ENCODE measurements at places on chromosomes 6 and 20.

GRCh38 chr6:157513004-157513603, 132.1 kb downstream of the ZDHHC14 start:
- no peak for DNase-seq

- DNase-seq = no peak
Measured at GRCh38 chr20:33857722-33858563, 46.8 kb downstream of the CHMP4B start.

- no peak for DNase-seq
Measured at GRCh38 chr6:153302133-153302532, 171.1 kb upstream of the RGS17 start.

- DNase-seq = no peak
Measured at GRCh38 chr6:87699576-87699975, 2.5 kb downstream of the AKIRIN2 start.

DNA sequence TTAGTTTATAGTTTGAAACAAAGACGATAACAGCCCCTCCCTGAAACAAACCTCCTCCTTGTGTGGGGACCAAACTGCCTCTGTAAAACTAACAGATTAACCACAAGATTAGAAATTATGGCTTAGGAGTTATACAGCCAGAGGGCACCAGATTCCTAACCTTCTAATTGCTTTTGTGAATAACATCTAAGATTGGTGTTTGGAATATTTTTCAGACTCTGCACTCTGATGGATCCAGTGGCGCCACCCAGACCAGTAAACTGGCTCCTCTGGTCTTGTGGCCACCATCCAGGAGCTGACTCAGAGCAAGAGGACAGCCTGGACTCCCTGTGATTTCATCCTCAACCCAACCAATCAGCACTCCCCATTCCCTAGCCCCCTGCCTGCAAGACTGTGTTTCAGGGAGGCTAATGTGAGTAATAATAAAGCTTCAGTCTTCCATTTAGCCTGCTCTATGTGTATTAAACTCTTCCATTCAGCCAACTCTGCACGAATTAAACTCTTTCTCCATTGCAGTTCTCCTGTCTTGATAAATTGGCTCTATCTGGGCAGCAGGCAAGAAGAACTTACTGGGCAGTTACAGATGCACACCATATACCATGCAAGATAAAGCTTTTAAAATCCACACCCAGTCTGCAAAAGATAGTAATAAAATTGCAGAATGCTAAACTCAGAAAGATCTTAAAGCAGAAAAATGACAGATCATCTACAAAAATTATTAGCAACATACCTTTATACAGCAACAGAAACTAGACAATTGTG, 58.5 kb upstream of the SLC22A16 start:
- DNase-seq = no peak

DNA sequence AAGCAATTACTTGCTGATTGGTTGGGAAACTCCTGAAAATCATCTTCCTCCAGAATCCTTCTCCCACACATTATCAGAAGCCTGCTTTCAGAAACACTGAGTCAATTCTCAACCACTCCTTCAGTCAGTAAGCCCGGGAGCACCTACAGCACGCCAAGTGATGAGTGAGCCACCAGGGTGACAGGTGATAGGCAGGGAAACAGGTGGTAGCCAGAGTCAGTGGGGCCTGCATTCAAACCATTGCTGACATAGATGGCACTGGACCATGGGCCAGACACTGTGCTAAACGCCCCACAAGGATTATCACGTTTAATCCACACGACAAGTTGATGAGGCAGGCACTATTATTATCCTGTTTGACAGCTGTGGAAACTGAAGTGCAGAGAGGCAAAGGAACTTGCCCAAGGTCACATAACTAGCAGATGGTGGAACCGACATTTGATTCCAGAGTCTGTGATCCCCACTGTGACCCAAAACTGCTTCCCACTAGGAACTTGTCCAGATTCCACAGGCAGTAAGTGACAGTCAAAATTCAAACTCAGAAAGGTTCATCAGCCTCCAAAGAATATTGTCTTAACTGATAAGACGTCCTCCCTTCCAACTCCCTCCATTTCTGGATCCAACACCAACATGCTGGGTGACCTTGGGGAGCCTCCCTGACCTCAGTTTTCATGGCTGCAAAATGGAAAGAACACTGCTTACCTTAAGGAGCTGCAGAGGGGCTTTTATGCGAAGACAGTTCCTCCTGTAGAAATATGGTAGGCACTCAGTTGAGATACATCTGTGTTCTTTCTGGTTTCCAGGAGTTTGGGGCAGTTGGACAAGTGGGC, 23.9 kb upstream of the TOP1 start:
- DNase-seq = no peak

DNA sequence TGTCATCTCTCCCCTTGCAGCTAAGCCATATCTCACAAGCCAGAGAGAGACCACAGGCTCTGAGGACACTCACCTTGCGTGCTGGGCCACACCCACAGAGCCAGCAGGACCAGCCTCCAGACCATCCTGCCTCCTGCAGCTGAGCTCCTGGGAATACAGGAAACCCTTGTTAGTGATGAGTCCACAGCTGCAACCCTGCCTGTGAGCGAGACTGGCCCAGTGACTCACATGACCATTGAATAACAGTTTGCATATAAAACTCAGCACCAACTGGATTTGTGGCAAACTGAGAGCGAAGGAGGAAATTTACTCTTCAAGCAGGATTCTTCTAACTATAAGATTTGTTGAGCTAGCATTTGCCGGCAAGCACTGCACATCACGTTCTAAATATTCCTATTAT, 3.0 kb downstream of the THBS2 start:
- no peak for DNase-seq

- DNase-seq = no peak
Measured at GRCh38 chr6:75154973-75155372, 50.9 kb downstream of the COL12A1 start.

Data from activated naive CD4-positive, alpha-beta T cell (primary cell).